ENCODE measurements at places on chromosomes 2 and 18.

GRCh38 chr2:98212092-98213000, 125.4 kb downstream of the VWA3B start:
- DNase-seq: no peak

DNA sequence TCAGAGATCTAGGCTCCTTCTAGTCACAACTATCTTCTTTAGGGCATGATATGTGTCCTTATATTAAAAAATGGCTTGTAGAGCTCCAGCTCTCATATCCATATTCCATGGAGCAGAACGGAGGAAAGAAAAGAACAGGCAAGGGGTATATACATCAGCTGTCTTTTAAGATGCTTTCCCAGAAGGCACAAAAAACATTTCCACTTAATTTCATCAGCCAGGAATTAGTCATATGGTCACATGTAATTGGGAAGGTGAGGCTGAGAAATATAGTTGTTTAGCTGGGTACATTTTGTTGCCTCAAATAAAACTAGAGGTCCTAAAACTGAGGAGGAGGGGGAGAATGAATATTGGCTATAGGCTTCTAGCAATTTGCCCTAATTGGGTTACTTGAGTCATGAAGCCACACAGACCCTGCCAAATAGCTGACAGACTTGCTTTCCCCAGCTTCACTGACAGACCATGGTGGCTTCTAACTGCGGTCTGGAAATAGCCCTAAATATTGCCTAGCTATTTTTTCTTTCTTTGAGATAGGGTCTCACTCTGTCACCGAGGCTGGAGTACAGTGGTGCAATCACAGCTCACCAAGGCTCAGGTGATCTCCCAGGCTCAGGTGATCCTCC, 20.0 kb downstream of the MAIP1 start:
- DNase-seq: peak; percentile 44

GRCh38 chr2:241049739-241050623, 51.6 kb downstream of the SNED1 start:
- DNase-seq: peak; percentile 21

DNA sequence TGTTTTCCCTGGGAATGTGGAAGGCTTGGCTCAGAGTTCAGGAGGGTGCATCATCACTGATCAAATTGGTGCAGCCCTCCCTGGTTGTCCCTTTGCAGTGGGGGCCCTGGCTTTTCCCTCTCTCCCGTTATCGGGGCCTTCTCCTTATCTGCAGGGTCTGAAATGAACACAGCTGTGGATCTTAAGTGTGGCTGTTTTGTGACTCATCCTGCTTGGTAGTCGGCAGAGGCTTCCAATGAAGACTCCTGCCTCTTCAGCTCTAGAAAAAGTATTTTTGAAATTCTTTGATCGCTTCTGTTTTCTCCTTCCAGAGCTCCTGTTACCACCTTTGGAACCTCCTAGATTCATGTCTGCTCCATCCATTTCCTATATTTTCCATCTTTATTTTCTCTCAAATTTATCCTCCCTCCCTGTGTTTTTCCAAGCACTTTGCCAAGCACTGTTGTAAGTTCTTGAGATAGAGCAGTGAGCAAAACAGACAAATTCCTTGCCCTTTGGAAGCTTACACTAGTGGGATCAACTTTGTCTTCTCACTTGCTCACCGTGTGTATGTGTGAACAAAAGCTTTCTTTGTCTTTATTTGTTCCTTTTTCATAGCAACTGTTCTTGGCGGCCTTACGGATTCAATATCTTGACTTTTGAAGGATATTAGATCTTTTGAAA, 45.7 kb downstream of the RALB start:
- DNase-seq: peak; percentile 64

DNA sequence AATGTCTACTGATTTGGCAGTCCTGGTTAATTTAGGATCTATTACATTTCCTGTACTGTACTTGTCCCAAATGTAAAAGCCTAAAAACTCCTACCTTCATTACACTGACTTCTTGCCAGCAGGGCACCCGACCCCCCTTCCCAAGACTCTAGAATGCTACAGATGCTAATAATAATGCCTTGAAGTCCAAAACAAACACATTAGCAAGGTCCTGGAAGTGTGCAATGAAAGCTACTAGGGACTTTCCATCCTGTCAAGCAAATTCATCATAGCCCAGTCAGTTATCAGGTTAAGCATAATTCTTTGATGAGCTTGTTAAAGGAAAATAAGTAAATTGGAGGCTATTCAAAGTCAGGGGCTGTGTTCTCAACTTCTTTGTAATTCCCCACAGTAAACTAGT, 115.3 kb upstream of the RBBP8 start:
- DNase-seq: no peak

DNA sequence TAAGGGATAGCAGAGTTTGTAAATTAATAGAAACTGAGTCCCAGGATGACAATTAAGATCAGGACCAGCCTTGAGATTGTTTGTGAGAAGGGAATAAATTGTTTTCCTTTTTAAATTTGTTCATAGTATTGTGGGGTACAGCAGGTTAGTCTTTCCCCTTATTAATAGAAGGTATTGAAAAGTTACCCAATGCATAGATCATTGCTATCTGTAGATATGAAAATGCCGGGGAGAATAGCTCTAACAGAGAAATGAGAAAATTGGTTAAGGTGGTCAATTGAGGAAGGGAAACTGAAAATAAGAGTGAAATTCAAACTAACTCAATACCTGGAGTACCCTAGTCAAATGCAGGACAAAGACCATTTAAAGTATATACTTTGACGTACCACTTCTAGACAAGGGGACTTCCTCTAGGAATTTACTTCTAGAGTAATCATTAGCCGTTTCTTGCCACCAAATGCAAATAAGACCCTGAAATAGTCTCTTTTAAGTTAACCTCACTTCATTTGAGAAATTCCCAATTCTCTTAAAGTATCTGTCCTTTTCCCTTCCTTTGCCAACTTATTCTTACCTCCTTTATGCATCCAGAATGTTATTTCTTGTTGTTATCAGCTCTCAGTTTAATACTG, 1224.4 kb upstream of the LRRTM1 start:
- DNase-seq: no peak

DNA sequence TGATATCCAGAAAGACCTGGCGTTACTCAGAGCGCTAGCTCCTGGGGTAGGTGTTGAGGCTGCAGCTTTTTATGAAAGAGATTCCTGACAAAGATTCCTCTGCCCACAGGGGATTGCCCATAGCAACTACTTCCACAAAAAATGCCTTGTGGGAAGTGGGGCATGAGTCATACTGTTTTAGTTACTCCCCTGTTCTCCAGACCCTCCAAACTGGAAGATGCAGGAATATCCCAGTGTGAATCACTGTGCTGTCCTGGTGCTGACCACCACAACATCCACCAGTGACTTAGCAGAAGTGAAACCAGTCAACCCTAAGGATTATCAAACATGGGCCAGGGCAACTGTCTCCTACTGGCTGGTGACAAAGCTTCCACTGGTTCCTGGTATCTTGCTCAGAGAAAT, 61.8 kb downstream of the CDH2 start:
- DNase-seq: peak; percentile 97

GRCh38 chr2:43495727-43496126, 100.1 kb downstream of the THADA start:
- no peak for DNase-seq

DNA sequence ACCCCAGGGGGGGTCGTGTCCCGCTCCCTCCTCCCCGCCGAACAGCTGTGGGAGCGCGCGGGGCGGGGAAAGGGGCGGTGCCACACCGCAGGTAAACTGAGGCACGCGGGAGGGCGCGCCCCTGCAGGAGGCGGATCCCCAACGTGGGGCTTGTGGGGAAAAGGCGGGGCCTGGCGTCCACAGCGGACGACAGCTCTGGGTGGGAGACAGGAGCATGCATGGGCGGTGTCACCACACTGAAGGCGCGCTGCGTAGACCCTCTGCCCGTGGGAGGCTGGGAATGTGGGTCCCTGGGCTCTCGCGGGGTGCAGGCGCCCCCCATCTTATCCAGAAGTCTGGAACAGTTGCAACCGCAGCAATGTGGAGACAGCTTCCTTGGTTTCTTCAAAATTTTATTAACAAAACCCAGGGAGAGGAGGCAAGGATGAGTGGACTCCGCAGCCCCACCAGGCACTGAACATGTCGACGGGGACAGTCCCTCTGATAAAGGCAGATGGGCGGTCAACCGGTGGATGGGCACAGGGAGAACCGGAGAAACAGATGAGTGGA, 723 bp upstream of the MBD1 start:
- DNase-seq: no peak

DNA sequence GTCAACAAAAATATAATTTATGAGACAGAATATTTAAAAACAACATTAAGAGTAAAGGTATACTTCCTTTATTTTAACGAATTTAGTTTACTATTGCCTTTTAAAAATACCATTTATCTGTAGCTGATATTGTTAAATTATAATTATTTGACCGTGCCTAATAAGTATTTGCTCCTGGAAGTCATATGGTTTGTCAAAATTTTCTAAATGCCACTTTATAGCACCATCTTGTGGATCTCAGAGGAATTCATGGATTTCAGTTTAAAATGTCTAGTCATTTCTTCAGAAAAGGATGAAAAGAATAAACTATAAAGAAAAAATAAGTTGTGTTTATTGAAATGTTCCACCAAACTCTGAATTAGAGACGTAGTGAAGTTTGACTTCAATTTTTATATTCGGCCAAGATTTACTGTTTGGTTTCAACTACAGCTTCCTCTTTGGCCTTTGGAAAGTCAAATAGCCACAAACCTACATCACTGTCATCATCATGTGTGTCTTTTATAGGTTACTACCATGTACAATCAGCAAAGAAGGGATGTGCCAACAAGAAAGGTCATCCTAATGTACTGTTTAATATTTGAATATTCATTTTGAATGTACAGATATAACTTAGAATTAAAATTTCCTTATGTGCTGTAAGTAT, 10.3 kb upstream of the FTCDNL1 start:
- DNase-seq: peak; percentile 24

GRCh38 chr2:101232770-101233169, 19.9 kb upstream of the CNOT11 start:
- DNase-seq: no peak

- DNase-seq: peak; percentile 55
These were observed 133.8 kb upstream of the TWIST2 start for GRCh38 chr2:238714038-238714528.

GRCh38 chr2:216554755-216555154, 56.1 kb downstream of the RPL37A start:
- no peak for DNase-seq

DNA sequence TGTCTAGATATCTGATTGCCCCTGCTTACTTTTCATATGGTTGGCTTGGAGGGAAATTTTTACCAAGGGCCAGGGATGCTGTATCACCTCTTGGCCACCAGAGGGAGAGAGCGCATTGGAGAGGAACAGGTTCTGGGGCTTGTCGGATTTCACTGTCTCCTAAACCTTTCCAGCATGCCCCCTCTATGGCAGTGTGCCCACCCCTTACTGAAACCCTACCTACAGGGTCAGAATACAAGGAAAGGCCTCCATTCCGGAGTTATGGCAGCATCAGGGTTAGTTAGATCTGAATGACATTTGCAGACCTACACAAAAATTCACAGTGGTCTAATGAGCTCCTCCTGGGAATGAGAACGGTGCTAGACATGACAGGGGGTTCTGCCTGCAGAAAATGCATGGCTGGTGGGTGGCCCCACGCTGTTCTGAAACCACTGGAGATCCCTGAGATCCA, 5.8 kb downstream of the SLC14A2 start:
- peak; percentile 56 for DNase-seq

Data from EH (cell line).